ENCODE measurements at places on chromosomes 11 and 22.

DNA sequence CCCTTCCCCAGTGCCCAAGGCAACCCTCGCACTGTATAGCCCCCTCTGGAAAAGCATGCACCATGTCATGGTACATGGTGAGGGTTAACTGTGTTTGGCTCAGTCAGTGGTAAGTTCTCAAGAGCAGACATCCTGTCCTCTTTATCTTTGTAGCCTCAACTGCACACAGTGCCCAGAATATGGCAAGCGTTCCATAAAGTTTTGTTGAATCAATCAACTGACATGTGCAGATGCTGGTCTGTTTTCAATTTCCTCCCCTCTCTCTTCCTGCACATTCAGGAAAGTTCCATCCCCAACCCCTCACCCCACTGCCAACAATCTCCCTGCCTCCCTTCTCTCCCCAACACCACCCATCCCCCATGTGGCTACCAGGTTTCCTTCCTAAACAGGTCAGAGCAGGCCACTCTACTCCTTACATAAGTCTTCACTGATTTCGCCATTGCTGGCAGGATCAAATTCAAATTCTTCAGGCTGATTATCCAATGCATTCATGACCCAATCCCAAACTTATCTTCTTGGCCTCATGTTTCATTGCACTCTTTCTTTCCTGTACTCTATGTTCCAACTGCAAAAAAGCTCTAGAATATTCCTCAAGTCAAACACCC, 15.5 kb upstream of the TMPRSS5 start:
- peak; percentile 63 for DNase-seq

- DNase-seq, result no peak
These were observed 12.4 kb downstream of the CYB561A3 start for GRCh38 chr11:61349189-61349751.

- no peak for DNase-seq
These were observed 188.2 kb downstream of the DBX1 start for GRCh38 chr11:19972091-19972490.

DNA sequence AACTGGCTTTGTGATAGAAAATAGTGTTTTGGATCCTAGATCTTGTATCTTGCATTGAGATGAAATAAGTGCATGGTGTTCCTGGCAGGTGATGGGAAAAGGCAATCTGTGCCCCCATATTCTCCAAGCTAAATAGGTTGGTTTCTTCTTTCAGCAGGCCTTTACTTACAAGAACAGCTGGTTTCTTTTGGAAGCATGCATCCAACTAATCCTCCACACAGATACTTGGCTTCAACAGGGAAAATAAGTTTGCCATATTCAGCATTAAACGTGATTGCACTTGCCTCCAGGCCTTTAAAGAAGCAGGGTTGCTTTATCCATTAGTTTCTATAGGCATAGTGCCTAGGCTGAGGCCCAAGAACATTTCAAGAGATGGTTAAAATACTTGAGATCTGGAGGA, 59.9 kb downstream of the APIP start:
- DNase-seq, result no peak

DNA sequence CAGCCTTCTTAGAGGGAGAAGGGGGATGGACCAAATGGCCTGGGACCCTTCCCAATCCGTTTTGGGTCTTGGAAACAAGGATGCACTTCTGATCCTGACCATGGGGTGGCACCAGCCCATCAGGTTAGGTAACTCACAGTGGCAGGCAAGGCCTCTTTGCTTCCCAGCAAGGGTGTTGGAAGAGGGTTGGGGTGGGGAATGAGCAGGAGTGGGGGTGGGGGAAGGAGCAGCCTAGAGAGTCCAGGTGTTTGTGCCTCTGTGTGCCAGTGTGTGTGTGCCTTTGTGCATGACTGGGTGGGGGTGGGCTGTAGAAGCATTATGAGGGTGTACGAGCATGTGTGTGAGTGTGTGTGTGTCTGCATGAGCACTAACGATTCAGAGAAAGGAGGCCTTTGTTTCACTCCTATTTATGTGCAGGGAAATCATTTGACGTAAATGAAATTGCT, 213.1 kb downstream of the INSC start:
- peak; percentile 27 for DNase-seq

DNA sequence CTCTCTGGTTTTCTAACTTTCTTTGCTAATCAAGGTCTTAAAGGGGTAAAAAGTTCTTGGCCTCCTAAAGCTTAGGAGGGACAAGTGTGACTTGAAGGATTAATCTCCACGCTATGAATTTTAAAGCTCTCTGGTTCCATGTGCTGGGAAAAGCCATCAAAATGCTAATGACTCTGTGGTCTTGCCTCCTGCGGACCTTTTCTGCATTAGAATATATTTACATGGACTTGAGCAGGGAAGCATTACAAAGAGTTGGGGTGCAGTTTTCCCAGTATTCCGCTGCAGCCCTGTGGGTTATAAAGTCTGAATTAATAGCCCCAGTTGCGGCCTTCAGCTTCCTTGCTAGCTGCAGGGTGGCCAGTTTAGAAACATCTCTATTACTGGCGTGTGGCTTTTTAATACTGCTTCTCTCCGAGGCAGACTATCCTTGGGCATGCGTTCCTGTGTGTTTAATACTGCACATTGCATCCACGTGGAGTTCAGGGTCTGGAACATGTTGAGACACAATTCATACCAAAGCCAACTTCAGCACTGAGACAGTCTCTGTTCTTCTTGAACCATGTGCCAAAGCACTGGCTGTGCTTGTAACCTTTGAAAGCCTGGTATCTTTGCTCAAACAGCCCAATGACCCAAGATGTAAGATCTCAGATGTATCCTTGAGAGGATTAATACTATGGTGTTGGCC, 27.3 kb downstream of the TSPAN18 start:
- DNase-seq, result no peak

- peak; percentile 33 for DNase-seq
These were observed at the start of gene MAP6 for GRCh38 chr11:75668451-75669297. Gene MAP6 (minus strand): TSS chr11:75669038. CDS start chr11:75668369, 669 bp downstream.

GRCh38 chr11:67312187-67313021, 9.1 kb downstream of the SSH3 start:
- no peak for DNase-seq

- no peak for DNase-seq
These were observed 35.1 kb downstream of the EP300 start for GRCh38 chr22:41127451-41127850.

GRCh38 chr22:19668748-19669147, 45.6 kb upstream of the SEPTIN5 start:
- DNase-seq, result no peak

- DNase-seq, result peak; percentile 87
These were observed 15.6 kb upstream of the INCENP start for GRCh38 chr11:62108017-62108750.

GRCh38 chr11:120536797-120537169, 25.2 kb downstream of the GRIK4 start:
- no peak for DNase-seq

- no peak for DNase-seq
These were observed at the start of gene FGF4 for GRCh38 chr11:69775163-69775755. Gene FGF4 (minus strand): TSS chr11:69775341. CDS start chr11:69775084, 257 bp downstream.

DNA sequence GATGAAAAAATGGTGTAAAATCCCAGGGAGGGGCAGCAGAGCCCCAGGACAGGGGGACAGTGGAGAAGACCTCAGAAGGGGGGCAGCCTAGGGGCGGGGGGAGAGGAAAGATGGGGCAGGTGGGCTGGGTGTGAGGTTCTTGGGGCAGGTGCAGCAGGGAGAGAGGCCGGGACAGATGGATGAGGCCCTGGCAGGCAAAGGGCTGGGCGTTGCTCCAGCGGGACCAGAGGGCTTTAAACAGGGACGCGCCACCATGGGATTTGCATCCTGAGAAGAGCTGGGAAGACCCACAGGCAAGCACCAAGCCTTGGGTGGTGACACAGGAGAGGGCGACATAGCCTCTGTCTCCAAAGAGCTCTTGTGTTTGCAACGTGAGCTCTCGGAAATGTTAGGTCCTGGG, 1342.8 kb downstream of the TBC1D22A start:
- DNase-seq, result no peak
